ENCODE measurements at places on chromosomes 6 and 20.
A peak's percentile ranks its signal among the peaks of the same experiment; 100 is the strongest.

GRCh38 chr6:3022765-3023662 lies 23.3 kb downstream of the NQO2 start:
- DNase-seq: no peak

DNA sequence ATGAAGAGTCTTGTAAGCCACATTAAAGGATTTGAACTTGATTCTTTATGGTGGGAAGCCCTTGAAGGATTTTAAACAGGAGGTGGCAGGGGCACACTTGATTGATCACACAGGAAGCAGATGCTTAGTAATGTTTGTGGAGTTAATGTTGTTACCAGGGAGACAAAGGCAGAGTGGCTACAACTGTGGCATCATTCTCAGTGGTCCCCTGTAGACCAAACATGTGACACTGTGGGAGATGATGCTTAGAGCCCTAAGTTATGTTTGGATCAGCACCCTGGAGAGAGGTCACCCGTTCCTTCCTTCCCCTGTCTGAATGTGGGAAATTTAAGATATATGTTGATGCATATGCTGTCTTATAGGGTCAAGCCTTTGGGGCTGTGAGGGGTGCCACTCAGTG lies 53.2 kb downstream of the EIF2S2 start:
- no peak for DNase-seq

GRCh38 chr6:156167625-156168071 lies 609.5 kb upstream of the ARID1B start:
- no peak for DNase-seq

- no peak for DNase-seq
These were observed 21.4 kb upstream of the ADRM1 start for GRCh38 chr20:62281161-62281933.

- DNase-seq: no peak
These were observed 6.4 kb upstream of the FANCE start for GRCh38 chr6:35445691-35446090.

GRCh38 chr20:62938105-62938888 lies at the start of gene GID8:
GID8 (plus strand) TSS chr20:62938147; CDS start chr20:62941503, 3,356 bp downstream.
- DNase-seq: no peak

GRCh38 chr20:38883081-38883980 lies 42.9 kb upstream of the FAM83D start:
- DNase-seq: no peak

DNA sequence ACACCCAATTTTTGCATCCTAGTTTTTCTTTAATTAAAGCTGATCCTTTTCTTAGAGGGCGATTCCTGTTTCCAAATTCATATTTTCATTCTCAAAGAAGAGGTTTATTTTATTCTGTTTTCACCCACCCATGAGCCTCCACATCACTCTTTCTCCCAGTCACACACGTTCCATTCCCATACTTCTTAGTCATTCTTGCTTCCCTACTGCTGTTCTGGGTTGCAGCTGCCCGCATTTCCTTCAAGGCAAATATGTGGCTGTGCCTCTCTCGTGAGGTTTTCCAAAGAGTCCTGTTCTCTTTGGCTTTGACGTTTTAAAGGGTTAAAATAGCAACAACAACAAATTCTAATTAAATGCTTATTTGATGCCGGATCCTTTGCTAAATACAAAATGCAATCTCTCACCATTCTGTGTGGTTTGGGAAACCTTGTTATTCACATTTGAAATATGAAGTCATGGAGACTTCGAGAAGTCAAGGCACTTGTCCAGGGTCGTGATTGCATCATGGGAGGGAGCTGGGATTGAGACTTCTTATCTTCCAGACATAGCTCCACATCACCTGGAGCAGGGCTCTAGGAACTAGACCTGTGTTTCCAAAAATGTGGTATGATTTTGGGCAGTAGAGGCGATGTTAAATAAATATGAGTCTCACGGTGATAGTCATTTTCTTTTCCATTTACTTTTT lies 126.6 kb downstream of the DOK5 start:
- no peak for DNase-seq

- DNase-seq: no peak
These were observed 66.4 kb downstream of the OLIG3 start for GRCh38 chr6:137427656-137428290.

- peak; percentile 36 for DNase-seq
These were observed at the start of gene DUSP22 for GRCh38 chr6:291697-292505. DUSP22 (plus strand) TSS chr6:292487; CDS start chr6:292540, 53 bp downstream.

DNA sequence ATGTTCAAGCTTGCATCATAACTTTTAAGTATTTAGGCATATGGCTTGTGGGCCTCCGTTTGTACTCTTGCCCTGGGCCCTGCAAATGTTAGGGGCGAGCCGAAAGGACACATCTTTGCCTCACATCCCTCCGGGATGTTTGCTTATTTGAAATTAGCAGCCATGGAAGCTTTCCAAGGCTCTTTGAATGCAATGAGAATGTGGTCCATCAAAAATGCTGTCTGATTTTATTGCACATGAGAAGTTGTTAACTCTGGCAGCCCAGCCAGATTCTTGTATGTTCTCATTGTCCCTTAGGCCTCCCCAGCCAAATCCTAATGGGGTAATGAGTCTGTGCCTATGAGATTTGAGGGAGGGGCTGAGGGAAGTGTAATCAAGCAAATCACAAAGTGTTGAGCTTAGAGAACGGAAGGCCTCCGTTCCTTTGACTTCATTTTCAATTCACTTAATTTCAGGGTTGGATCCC lies 261.2 kb upstream of the MARCKS start:
- no peak for DNase-seq

DNA sequence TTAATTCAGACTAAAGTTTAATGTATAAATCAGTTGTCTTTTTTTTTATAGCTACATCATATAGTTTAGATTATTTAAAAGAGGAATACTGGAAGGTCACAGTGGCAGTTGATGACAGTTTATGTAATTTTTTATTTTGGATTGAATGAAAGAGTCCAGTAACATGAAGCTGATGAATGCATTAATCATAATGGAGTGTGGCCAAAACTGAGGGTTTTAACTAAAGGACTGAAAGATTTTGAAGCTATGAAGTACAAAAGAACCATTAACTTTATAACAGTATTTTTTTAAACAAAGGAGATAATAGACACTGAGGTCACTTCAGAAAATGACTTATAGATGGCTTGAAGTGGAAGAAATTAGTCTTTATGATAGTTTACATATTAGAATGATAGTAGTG lies 41.3 kb downstream of the TRMT11 start:
- no peak for DNase-seq

GRCh38 chr20:9532069-9532838 lies 17.9 kb downstream of the LAMP5 start:
- DNase-seq: no peak

DNA sequence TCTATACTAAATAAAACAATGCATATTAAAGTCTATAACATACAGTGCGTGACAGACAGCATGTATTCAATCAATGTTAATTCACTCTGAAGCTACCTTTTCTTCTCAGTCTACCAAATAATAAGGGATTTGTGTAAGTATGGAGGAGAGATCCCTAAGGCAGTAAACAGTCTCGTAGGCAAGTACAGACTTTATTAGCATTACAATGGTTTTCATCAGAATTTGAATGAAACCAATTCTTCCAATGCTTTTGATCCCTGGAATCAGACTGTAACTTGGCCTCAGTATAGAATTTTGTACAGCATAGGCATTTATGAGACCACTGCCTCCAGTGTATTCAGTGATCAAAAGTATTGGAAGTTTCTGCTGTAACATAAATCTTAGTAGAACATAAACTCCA lies 19.5 kb downstream of the LYRM4 start:
- no peak for DNase-seq

- DNase-seq: no peak
These were observed 124.1 kb downstream of the FOXO3 start for GRCh38 chr6:108684771-108685329.

GRCh38 chr6:125519367-125519766 lies 217.6 kb upstream of the HDDC2 start:
- DNase-seq: no peak

GRCh38 chr20:31595654-31596411 lies 9.3 kb upstream of the ID1 start:
- no peak for DNase-seq

DNA sequence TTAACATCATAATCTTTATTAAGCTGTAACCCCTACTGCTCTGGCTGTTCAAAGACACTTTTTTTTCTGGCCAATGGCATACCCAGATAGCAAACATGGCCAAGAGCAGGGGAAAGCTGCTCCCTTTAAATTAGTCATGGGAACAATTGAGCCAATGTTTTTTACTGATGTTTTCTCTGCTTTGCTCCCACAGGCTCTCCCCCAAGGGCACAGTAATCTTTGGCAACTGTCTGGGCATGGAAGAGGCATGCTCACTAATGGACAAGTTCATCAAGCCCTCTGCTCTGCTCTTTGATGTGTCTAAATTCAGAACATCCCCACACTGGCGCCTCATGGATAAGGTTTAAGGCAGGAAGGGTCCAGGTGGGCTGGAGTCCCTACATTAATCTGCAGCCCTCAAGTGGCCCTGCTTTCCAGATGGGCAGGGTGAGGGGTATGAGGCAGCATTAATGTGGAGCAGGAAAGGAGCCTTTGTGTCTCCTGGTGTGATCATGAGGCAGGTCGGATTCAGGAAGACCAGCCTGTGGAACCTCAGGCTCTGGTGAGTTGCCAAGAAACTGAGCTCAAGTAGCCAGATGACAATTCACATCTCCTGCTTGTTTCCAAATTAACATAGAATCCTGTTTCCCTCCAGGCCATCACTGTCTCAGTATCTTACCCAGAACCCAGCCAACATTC lies 227.0 kb upstream of the CST7 start:
- no peak for DNase-seq

- DNase-seq: no peak
These were observed 142.1 kb upstream of the RSPO3 start for GRCh38 chr6:126976253-126976797.

DNA sequence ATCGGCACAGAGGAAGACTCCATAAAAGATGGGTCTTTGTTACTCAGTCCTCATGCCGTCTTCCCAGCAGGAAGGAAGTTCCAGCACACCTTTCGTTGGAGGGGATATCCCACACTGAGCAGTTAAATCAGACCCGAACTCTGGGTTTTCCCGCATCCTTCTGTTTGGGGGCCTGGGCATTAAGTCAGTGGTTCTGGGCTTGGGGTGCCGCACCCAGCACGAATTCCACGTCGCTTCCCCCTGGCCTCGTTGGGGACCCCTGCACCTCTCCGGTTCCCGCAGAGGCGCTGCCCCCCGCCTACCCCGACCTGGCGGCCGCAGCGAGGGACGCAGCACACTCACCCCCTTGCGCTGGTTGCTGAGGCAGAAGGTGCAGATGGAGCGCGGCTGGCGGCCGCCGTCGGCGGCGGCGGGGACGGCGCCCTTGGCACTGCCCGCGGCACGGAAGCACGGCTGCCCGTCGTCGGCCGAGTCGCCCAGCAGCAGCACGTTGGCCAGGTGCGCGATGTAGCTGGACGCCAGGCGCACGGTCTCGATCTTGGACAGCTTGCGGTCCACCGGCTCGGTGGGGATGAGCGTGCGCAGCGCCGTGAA lies 641 bp downstream of the TCF15 start:
- no peak for DNase-seq

GRCh38 chr6:139386404-139386803 lies 12.0 kb upstream of the CITED2 start:
- no peak for DNase-seq

DNA sequence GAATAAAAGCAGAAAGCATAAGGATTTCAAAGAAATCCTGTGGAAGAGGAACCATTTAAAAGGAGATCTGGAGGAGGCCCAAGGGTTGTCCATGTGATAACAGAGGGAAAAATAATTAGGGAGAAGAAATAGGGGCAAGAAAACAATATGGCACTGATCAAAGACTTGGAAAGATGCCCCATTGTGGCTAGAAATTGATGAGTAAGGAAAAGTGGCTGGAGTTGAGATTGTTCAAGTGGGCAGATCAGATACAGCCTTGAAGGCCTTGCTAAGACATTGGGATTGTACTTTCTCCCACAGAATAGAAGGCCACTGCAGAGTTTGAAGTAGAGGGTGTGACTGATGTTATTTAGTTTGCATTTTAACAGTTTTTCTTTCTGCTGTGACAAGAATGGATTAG lies 213.3 kb downstream of the CBLN4 start:
- DNase-seq: no peak

- DNase-seq: no peak
These were observed 41.4 kb downstream of the DTNBP1 start for GRCh38 chr6:15621203-15622044.

DNA sequence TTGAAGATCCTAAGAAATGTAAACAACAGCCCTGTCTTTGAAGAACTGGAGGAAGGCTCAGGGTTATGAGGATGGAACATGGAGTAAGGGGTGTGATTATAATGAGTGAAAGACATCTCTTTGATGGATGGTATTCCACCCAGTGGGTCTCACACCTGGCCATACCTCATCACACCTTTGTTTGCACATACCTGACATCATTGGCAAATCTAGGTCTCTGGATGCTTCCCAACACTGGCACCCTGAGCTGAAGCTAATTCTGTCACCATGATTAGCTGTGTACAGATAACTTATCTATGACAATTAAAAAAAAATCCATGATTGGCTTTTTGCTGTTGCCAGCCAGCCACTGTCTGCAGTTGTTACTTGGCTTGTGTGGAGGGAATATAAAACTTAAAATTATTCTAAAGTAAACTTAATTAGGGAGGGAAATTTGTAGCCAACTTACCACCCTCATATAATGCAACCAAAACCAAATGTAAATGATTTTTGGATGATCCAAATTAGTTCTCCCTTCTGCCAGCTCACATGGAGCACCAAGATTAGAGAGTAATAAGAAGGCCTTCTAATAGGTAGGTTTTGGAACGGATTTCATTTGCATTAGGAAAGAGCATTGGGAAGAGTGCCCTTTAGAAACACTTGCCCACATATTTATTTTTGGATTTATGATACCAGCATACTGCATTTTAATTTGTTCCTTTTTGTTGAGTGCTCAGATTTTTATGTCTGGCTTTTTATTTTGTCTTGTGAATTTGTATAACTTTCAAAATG lies 249.5 kb downstream of the SOX4 start:
- no peak for DNase-seq

DNA sequence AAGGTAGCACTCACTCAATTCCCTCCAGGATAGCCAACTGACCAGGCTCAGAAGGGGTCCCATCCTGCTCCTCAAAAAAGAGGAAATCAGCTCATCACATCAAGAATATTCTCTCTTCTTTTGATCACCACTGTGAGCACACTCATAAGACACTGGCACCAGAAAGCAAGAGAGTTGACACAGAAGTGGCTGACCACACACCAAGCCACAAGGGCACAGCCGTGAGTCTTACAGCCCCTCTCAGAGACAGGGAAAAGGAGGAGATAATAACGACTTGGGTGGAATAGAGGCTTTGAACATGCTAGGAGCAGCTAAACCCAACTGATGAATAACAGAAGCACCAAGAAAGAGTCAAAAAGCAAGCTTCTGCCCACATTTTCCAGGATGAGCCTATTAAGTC lies 249.1 kb upstream of the PREP start:
- no peak for DNase-seq

DNA sequence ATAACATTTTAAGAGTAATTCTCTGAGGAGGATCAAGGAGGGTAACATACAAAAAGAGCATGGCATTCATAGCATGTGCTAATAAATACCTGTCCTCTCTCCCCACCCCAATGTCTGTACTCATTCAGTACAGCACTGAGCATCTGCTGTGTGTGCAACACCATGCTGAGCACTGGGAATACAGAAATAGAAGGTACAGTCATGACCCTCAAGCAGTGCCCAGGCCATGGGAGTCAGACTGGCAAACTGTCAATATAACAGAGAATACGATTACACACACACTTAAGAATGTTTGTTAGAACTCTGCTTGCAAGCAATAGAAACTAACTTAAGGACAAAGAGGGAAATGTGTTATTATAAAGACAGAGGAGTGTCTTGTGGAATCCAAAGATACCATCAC lies 24.7 kb upstream of the ZFAND3 start:
- no peak for DNase-seq

GRCh38 chr6:53148684-53149083 lies at the start of gene GCM1:
GCM1 (minus strand) TSS chr6:53148841; CDS start chr6:53145632, 3,209 bp downstream.
- no peak for DNase-seq

Measured in stimulated activated CD4-positive, alpha-beta T cell treated with anti-CD3 and anti-CD28 coated beads, Interleukin-1b, Interleukin-23, amount 100 ng/mL, for 1 hour (primary cell).